CD4-positive, CD25-positive, alpha-beta regulatory T cell (primary cell): ENCODE measurements at places on chromosomes 1 and 21. TPM values are rescaled to one million over a fixed set of nuclear protein-coding genes. Genes with fewer than 3 reads are reported as not detected.

Gene TIAM1
- polyA plus RNA-seq: 51.8 TPM

Gene RCAN3
- 126 TPM for polyA plus RNA-seq

Gene CD247
- polyA plus RNA-seq: 412 TPM

Gene SLC16A4
- 0.73 TPM for polyA plus RNA-seq

Gene MX1
- polyA plus RNA-seq: 83.6 TPM

Gene NOTCH2
- 20.6 TPM for polyA plus RNA-seq

Gene FOXD3
- polyA plus RNA-seq: not detected

DNA sequence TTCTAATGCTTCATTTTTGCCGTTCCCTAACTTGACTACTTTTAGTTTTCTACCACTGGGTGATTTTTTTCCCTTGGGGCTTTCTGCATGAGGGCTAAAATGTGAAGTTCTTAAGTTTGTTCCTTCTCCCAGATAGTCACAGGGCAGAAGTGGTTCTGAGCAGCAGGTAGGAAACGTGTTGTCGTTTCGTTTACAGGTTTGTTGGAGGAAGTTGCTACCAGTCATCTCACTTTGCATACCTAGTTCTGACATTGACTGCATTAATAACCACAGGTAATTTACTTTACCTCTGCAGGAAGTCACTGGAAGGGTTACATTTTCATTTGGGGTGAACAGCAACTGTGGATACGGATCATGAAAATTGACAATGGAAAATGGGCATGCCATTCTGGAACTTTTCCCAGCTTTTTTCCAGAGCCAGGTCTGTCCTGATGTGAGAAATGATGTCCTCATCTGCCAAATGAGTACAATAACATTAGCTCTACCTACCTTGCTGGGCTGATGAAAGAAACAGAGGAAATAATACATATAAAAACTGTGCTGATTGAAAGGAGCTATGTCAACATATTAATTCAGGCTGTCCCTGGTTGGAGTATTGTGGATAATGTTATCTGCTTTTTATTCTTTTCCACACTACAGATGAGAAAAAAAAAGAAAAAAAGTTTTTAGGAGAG lies 94.2 kb downstream of the DISC1 start:
- no peak for DNase-seq

DNA sequence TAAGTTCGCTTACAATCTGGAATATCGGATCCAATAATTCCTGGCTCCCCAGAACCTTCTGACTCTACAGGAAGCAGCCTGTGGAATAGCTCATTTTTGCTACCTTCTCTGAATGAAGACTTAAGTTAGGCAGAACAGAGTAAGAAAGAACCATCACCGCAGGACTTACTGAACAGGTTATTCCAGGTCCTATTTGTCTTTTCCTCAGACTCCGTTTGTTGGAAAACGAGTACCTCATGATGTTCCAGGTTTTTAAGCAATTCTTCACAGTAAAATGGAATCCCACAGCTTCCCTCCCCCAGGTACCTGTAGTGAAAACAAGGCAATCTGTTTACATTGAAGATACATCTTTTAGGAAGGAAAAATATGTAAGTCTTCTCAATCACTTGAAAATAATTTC lies 59.8 kb downstream of the ADCY10 start:
- DNase-seq: no peak

DNA sequence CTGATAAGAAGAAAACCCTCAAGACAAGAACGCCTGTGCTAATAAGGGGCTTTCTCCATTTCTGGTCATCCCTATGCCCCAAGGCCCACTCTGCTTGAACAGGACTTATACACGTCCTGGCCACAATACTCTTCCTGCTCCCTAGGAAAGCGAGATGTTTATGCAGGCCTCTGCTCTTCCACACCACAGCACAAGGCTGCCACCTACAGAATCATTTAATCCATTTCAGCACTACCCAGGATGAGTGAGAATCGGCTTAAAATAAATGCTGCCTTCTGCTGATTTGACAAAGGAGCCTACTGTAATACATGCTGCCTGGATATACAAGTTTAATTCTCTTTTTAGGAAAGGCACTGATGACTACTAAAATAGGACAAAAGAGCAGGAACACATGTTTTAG lies 29.4 kb downstream of the FRRS1 start:
- no peak for DNase-seq

- DNase-seq: no peak
Observed at GRCh38 chr1:43524804-43525203, 5.9 kb upstream of the PTPRF start.

- no peak for DNase-seq
Observed at GRCh38 chr21:32348604-32349332, 44.0 kb downstream of the URB1 start.

DNA sequence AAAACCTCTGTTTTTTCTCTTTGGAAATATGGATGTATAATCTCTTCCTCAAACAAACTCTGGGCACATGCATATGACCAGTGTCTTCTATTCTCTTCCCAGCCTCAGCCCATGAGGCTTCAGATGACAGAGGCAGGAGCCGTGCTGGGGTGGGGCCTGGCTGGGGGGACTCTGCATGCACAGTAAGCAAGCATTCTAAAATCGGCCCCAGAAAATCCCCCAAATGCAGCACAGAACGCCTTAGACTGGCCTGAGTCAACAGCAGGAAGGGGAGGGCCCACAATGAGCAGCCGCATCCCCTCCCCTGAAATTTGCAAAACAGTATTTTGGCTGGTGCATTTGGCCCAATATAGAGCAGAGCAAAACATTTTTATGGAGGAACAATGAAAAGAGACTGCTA lies 47.8 kb downstream of the ITPKB start:
- peak; percentile 66 for DNase-seq

DNA sequence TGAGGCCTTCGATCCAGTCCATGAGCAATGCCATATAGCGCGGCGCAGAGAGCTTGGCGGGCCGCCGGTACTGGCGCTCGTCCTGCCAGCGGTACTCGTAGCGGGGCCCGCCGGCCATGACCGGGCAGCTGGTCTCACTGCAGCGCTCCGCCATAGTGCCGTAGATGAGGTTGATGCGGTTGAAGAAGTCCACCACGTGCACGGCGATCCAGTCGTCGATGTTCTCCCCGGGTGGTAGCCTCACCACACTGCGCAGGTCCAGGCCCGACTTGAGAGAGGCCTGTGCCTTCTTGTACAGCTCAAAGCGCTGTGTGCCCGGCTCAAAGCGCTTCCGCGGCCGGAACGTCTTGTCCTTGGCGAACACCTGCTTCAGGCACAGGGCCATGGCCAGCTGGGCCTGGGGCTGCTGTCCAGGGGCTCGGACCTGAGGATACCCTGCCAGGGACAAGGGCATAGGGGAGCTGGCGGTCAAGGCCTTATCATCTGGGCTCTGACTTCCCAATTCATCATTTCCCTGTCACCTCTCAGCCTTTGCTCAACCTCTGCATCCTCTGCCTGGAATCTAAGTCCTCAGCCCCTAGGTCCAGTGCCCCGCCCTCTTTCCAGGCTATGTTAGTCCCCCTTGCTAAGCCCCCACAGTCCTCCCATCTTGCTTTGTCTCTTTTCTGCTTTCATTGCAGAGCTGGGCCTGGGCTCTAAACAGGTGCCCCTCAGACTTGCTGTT lies 3.5 kb downstream of the MOB3C start:
- no peak for DNase-seq

GRCh38 chr21:38178653-38179470 lies 77.9 kb upstream of the KCNJ15 start:
- DNase-seq: no peak

GRCh38 chr1:223144431-223144830 lies 1.4 kb upstream of the TLR5 start:
- no peak for DNase-seq

DNA sequence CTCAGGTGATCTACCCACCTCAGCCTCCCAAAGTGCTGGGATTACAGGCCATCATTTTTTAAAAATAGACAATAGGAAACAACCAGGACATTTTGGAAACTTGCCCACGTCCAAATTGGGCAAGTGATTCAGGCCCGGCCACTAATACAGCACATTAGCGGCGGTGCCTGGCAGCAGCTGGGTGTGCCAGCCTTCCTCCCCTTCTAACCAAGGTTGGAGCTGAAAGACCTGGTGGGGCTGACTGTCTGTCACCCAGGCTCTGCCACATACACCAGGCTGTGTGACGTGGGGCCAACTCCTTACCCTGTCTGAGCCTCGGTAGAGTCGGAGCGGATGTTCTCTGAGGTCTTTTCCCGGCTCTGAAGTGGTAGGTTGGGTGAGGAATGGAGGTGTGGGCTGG lies 29.6 kb upstream of the TMEM51 start:
- DNase-seq: no peak

GRCh38 chr21:46482225-46482845 lies 23.6 kb downstream of the DIP2A start:
- no peak for DNase-seq

- DNase-seq: no peak
Observed at GRCh38 chr1:153685544-153686340, 7.3 kb downstream of the NPR1 start.

GRCh38 chr21:45639206-45640000 lies 4.1 kb upstream of the PCBP3 start:
- no peak for DNase-seq

DNA sequence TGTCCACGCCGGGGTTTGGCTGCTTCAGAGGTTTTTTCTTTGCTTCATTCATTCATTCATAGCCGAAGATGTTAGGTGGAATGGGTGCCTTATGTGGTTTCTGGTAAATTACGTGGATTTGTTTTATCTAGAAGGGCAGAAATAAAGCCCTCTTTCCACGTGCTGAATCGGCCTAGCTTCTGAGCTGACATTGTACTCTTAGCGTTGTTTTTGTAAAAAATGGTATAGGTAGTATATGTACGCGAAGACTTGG lies 1.5 kb downstream of the GALNT2 start:
- DNase-seq: no peak

DNA sequence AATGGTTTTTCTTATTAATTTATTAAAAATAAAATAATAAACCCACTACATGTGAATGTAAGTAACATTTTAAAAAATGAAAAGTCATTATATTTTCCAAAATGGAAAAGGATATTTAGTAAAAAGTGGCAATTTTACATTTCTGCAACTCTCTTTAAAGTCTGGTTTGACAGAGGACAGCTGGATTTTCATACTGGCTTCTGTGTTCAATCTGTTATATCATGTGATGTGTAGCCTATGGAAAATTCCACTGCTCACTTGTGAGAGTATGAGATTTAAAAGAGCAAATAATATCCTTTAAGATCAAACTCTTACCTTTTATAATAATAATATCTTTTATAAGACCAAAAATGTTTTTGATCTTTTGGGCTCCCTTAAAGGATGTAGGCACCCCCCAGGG lies 33.7 kb downstream of the PCP4 start:
- no peak for DNase-seq

DNA sequence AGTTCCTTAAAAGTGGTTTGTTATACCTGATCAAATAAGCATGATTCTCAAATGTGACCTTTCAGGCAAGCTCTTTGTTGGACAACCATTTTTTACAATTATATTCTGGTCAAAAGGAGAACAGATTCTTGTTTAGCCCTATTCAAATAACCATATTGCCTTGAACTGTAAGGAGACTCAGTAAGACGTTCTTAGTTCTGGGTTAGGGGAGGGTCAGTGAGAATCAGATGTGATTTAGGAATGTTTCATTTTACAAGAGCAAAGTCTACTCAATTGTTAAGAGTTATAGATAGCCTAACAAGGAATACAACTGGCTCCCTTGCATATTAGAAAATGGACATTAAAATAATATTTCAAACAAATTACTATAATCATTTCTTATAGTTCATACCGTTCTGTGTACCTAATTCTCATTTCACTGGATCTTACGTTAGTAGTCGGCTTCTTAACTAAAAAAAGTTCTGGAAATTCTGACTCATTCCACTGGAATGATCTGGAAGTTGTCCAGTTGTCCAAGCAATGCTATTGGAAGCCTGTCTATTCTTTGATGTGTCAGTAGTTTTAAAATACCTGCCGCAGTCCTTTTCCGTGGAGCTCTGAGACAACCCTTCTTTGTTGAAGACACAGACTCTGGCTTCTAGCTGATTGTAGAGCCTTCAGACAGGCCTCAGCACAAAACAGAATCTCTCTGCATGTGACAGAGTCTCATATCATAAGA lies 88.8 kb downstream of the MAST2 start:
- DNase-seq: no peak

DNA sequence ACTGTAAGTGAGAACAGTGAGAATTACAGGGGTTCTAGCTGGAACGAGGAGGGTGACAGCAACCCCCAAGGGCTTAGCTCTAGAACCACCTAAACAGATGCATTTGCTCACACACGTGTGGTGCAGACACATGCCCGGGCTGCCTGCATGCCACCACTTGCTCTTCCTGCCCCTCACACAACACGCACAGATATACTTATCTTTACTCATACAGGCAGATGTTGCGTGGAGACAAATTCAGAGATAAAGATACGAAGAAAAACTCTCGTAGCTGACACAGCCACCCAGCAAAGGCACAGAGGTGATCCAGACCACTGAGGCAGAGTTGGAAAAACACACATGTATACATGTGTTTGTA lies 13.5 kb downstream of the VANGL1 start:
- DNase-seq: no peak

DNA sequence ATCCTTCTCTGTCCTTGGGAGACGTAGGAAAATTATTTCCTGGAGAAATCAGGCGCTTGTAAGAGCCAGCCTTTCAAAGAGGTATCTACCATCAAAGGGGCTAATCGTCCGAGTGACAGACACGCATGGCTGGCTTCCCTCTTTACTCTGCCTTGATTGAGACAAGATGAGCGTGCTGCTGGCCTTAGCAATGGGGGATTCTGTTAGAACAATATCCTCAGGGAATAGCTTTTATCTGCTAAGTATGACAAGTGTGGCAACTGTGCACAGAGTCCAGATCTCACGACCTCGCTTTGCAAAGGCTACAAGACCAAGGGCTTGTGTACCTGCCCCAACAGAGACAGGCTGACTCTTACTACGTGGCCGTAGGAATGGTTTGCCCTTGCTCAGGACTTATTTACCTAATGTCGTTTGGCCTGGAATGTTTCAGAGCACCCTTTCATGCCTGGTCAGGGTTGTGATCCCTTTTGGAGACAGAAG lies 417.1 kb downstream of the KIF26B start:
- no peak for DNase-seq

DNA sequence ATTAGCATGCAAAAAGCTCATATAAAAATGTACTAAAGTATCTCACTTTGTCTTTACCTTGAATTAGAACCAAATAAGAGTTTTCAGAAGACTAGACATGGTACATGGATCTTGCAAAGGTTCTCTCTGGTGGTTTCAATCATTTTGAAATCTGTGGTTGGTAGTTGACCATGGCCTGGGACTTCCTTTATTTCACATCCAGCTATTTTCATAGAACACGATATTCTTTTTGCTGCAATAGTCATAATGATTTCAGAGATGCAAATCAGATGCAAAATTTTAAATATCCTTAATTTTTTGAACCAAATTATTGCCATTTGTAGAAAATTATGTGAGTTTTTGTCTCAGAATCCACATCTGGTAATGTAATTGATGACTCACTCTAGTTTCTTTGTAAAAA lies 375.1 kb upstream of the ZP4 start:
- no peak for DNase-seq

GRCh38 chr1:205578780-205579571 lies 52.8 kb downstream of the ELK4 start:
- no peak for DNase-seq

DNA sequence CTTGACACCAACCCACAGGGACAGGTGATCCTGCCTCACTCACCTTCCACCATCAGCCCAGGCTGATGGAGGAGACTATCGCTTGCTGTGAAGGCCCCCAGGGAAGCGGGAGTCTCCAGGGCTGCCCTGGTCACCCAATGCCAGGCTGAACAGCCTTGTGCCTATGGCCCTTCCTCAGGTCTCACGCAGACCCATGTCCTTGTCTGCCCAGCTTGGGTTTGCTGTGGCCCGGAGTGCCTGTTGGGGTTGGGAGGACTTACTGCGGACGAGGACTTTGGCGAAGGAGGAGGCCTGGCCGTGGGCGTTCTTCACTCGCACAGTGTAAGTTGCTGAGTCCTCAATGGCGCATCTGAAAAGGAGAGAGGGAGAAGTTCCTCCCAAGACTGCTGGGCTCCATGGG lies 14.3 kb downstream of the MYOM3 start:
- DNase-seq: no peak

GRCh38 chr1:199616947-199617346 lies 410.6 kb upstream of the NR5A2 start:
- DNase-seq: no peak
